CMK (cell line): ENCODE measurements at places on chromosomes 2 and 18.

GRCh38 chr2:176187899-176188773 lies at the start of gene HOXD1:
Gene HOXD1, plus strand, starts transcription at chr2:176188668. Its CDS starts 134 bp downstream, at chr2:176188802.
- DNase-seq, result no peak

DNA sequence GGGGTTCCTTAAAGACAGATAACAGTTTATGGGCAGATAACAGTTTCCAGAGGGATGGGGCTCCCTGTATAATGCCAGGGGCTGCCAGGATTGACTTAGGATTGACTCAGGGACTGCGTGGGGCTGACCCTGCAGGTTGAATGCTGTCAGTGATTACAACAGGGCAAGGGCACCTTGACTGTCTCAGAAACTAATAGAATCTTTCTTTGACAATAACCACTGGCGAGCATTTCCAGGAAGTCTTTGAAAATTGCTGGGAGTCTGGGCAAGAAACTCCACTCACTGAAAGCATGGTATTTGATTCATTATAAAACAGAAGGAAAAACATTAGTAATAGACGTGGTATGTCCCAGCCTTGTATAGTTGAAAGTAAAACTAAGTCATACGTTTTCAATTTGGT lies 101.0 kb downstream of the GPD2 start:
- no peak for DNase-seq

DNA sequence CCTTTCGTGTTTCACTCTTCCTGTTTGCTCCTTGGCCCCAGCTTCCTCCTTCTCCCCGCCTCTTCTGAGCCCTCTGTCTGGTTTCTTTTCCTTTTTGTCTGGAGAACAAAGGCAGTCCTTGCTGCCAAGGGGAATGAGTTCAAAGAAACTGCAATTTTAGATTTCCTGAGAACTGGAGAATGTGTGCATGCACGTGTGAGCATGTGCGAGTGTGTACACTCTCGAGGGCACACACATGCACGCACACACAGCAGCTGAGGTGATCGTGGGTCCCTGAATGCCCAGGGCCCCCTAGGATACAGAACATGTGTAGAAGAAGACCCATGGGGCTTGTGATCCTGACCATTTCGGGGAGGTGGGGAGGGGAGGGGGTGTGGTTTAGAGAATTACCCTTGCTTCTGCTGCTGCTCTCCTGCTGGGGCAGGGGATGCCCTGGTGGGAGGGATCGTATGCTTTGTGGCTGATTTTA lies 151.8 kb downstream of the DYSF start:
- DNase-seq, result no peak

DNA sequence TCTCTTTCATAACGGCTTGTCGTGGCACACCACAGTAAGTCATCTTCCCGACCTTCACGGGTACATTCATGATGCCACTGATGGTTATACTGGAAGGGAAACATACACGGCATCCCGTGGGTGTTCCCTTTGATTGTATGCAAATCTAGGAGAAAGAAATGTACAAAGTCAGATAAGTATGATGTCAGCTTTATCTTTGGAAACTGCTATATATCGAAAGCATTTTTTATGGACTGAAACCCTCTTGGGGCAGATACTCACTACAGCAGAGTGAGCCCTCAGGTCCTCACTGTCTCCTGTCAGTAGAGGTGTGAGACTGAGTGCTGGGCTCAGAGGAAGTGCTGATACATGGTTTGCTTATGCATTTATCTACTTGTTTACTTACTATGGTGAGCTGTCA lies 20.4 kb downstream of the PLA2R1 start:
- no peak for DNase-seq

- no peak for DNase-seq
These were observed 150.2 kb downstream of the NCKAP5 start for GRCh38 chr2:133418021-133418420.

GRCh38 chr2:60453301-60453700 lies 100.2 kb downstream of the BCL11A start:
- no peak for DNase-seq

GRCh38 chr2:42048299-42049220 lies 739 bp downstream of the PKDCC start:
- DNase-seq, result no peak

DNA sequence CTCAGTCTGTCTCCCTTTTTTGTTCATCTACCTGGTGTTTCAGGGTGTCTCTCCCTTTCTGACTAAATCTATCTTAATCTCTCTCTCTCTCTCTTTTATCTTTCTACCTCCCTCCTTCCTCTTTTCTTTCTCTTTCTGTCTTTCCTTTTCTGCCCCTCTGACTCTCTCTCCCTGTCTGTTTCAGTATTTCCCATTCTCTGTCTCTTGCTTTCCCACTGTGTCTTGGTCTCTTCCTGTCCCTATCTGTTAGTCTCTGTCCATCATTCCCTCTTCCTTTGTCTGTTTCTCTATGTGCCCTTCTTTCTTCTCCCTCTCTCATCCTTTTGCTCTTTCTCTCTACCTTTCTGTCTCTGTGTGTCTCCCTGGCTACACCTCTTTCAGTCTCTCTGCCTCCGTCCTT lies 56.7 kb downstream of the R3HDM1 start:
- no peak for DNase-seq

GRCh38 chr2:73998933-73999332 lies 14.2 kb downstream of the TET3 start:
- no peak for DNase-seq

- DNase-seq, result no peak
These were observed 6.9 kb upstream of the EHBP1 start for GRCh38 chr2:62698653-62699052.

- DNase-seq, result no peak
These were observed 96.5 kb downstream of the EHBP1 start for GRCh38 chr2:62801814-62802523.
